Stimulated activated CD8-positive, alpha-beta memory T cell treated with anti-CD3 and anti-CD28 coated beads, Interleukin-7, amount 100 ng/mL, for 1 hour (primary cell): ENCODE measurements at places on chromosomes 3 and 15.

DNA sequence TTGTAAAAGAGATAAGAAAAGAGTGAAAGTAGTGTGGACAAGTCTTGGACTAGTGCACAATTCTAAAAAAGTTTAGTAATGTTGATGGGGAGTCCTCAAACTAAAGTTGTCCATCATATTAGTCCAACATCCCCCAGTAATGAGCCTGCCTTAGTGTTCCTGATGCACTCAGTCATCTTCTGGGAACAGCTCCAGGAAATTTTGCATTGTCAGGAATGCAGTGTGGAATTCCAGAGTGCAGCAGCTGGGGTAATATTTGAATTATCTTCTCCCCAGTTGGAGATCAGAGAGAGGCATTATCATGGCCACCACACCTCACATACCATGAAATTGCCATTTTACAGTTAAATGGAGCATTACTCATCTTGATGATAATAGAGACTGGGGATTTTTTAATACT is 528.8 kb upstream of the NAALADL2 start:
- no peak for DNase-seq

- no peak for DNase-seq
Measured at GRCh38 chr15:22795206-22796063, 9.0 kb downstream of the NIPA1 start.

GRCh38 chr15:99956022-99956775 is 223.0 kb upstream of the LYSMD4 start:
- no peak for DNase-seq

GRCh38 chr3:182139627-182140357 is 428.1 kb downstream of the SOX2 start:
- DNase-seq: no peak
